CD4-positive, alpha-beta T cell treated with Interferon gamma for 1 hour (primary cell): ENCODE measurements at places on chromosomes 2 and 18.

- no peak for DNase-seq
Measured at GRCh38 chr2:46135958-46136357, 161.2 kb upstream of the EPAS1 start.

DNA sequence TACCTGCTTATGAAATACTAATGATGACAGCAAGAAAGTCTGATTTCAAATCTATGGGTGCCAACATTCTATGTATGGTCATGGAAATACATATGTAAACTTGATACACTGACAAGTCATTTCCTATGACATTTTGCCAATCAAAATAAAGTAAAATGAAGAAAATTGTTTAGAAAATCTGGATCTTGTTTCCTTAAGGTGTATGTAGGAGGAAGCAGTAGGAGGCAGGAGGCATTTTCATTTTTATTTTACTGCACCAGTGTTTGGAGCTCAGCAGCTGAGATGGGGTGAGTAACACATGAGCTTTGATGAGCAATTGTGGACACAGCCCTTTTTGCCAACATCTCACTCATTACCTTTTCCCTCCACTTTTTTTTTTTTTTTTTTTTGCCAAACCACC, 167.0 kb downstream of the AFF3 start:
- DNase-seq: no peak

- DNase-seq: no peak
Measured at GRCh38 chr2:192314800-192315481, 120.2 kb upstream of the TMEFF2 start.

GRCh38 chr2:132608311-132608710, 61.7 kb downstream of the LYPD1 start:
- DNase-seq: no peak

GRCh38 chr2:9382604-9383235, 40.6 kb downstream of the ITGB1BP1 start:
- no peak for DNase-seq

DNA sequence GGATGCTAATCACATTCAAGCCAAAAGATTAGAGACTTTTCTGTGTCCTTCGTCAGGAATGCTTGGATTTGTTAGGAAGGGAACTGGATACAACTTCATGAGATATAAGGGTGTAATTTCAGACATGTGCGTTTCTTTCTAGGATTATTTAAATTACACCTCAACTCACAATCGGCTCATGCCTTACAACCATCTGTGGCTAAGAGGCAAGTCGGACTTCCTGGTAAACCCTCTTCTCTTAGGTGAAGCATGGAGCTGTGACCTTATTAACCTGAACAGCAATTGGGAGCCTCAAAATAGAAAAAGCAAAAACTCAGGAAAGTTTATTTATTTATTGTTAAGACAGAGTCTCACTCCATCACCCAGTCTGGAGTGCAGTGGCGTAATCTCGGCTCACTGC, 61.8 kb downstream of the SEMA4F start:
- no peak for DNase-seq

GRCh38 chr2:146278881-146279280, 1565.9 kb upstream of the ACVR2A start:
- DNase-seq: no peak

GRCh38 chr2:3299130-3299529, 78.5 kb downstream of the EIPR1 start:
- DNase-seq: no peak
